Stimulated activated CD4-positive, alpha-beta T cell treated with anti-CD3 and anti-CD28 coated beads, Interleukin-1b, Interleukin-23, amount 100 ng/mL, for 24 hours (primary cell): ENCODE measurements at places on chromosomes 4 and X.

- no peak for DNase-seq
Measured at GRCh38 chrX:34879346-34879745, 63.2 kb upstream of the FAM47B start.

DNA sequence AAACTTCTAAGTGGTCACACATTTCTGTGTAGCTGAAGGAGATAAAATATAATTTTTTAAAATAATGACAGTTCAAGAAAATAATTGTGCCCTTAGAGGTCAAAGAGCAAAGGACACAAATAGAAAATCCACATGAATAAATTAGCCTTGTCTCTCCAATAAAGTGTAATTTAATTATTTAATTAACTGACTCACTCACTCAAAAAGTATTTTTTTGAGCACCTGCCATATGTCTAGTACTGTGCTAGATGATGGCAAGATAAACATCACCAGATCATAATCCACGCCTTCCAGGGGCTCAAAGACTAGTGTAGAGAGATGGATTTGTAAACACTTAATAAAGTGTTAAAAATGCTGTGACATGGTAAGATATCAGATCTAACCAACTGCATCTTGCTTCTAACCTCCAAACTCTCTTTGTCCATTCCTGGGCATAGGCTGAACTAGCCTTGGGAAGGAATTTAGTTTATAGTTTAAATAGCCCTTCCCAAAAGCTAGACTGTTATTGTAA, 112.5 kb downstream of the SCLT1 start:
- DNase-seq = no peak

- no peak for DNase-seq
Measured at GRCh38 chr4:187010052-187010451, 286.4 kb upstream of the FAT1 start.

DNA sequence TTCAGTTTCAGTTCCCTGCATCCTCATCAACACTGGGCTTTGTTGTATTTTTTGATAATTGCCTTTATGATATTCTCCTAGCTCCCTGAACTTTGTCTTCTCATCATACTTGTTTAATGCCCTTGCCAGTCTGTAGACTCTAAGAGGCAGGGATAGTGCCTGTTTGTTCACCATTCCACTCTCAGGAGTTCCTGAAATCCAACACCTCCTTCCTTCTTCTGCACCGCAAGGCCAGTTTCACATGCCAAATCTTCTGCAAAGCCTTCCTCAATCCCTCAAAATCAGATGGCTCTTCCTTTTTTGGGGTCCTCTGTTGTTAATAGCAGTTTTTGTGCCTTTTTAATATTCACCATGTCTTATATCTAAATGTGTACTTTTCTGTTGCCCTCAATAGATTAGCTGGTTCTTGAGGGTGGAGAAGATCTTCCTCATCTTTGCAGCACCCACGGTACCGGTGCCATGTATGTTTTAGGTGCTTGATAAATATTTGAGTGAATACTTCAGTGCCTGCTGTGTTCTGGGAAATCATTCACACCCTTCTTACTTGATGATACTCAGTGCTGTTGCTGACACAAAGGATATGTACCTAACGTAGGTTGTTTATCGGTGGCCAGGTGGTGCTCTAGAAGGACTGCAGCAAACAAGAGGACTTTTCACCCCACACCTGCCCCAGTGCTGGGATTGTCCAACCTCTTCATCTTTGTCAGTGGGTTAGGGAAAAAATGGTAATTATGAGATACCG, 85.3 kb upstream of the LIMCH1 start:
- DNase-seq = no peak

- no peak for DNase-seq
Measured at GRCh38 chr4:149952101-149952500, 126.1 kb upstream of the DCLK2 start.

DNA sequence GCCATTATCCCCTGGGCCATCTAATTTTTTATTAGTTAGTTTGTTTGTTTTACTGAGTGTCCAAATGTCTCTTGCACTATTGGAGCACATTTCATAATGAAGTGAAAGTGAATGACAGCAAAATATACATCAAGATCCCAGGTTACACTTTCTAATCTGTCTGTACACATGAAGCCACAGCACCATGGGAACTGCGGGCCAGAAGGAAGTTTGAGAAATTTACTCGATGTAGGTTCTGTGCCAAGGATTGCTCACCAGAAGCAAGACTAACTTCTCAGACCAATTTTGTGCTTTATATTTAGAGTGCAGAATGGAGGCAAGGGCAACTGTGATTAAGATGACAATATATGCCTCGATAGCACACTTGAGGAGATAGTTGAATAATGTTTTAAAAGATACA, 258.0 kb downstream of the COL25A1 start:
- no peak for DNase-seq

GRCh38 chrX:9316096-9316495, 148.8 kb upstream of the TBL1X start:
- DNase-seq = no peak

GRCh38 chr4:173169178-173169427, 492 bp downstream of the GALNT7 start:
- DNase-seq = no peak

DNA sequence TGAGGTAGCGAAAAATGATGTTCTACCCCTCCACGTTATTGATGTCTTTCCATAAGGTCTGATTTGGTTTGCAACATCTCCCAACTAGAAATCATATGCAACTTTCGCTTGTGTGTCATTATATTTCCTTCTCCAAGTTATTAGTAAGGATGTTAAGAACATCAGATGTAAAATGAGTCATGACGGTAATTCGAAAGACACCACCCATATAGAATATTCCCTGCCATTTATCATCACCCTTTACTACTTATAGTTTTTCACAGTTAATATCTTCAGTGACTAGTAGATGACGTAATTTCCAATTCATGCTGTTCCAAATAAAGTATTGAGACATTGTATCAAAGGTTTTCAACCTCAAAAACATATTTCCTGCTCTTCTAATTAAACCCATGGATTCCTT, 146.7 kb upstream of the MAP3K15 start:
- DNase-seq = no peak
